Aorta (tissue), 5 donors: ENCODE measurements at places on chromosomes 5 and 9.

GRCh38 chr9:38259519-38260218, 132.8 kb upstream of the ALDH1B1 start:
- no peak for DNase-seq

DNA sequence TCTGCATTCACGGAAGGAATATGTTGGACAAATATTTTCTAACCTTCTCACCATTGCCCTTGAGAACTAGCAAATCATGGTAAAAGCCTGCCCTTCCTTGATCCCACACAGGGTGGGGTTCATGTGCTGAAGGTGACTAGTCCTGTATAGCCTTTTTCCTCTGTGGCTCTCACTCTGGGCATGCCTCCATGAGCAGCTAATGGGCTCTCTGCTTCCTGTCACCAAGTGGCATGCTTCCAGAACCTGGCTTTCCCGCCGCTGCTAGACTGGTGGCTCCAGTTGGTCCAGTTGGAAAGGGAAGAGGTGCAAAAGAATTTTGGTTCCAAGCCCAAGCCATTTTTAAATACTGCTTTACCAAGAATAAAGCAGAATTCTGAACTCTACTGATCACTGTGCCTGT, 35.5 kb downstream of the FBXO10 start:
- no peak for DNase-seq

DNA sequence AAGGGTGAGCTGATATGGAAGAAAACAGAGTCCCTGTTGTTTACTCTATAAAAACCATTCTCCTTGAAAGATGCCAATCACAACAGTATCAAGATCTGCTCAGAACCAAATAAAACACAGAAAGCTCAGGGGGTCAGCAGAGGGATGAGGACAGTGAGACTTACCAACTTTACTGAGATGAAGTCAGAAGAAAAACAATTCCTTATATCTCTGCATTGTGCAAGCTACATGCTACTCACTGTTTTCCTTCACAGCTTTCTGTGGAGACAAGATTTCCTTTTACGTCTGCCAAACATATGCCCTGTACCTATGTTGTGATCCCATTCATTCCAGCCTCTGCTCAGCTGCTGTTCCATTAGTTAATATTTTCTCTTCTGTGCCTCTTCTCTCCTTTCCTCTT, 185.6 kb downstream of the TSSK1B start:
- DNase-seq = no peak

DNA sequence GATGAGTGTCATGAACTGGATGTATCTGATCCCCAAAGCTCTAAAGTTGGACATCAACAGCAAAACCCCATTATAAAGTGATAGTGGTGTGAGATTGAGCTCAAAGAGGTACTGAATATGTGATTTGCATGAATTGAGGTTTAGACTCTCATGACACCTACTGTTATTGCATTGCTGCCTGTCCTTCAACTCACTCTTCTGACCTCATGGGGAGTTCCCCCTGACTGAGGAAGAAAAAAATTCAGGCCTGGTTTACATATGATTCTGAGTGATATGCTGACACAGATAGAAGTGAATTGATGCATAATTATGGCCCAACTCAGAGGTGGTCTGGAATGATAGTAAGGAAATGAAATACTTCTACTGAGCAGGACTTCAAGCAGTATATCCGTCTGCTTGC, 76.2 kb upstream of the CHD1 start:
- no peak for DNase-seq

DNA sequence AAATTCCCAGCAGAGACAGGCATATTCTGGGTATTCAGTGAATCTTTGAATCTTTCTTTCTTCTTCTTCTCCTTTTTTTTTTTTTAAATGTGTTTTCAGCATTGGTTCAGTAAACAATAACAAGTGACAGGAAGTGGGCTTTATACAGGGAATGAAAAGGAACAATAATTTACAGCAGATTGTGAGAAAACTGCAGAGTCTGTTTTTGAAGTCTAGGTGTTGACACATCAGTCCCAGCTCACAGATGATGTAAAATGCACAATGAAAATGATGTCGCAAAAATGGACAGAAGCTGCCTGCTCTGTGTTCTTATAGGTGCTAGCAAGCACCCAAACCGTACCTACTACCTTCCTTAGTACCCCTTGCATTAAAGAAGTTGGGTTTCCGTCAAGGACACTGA, 38.8 kb downstream of the TNC start:
- no peak for DNase-seq

GRCh38 chr5:151637676-151638075, 46.5 kb upstream of the FAT2 start:
- no peak for DNase-seq

- DNase-seq = no peak
Measured at GRCh38 chr9:126937444-126937843, 22.9 kb downstream of the RALGPS1 start.

GRCh38 chr5:146240951-146241350, 37.5 kb downstream of the RBM27 start:
- DNase-seq = no peak

GRCh38 chr9:95506678-95507463, 9.9 kb downstream of the PTCH1 start:
- DNase-seq = peak; percentile 82

GRCh38 chr5:6840136-6840793, 127.0 kb downstream of the TENT4A start:
- no peak for DNase-seq

DNA sequence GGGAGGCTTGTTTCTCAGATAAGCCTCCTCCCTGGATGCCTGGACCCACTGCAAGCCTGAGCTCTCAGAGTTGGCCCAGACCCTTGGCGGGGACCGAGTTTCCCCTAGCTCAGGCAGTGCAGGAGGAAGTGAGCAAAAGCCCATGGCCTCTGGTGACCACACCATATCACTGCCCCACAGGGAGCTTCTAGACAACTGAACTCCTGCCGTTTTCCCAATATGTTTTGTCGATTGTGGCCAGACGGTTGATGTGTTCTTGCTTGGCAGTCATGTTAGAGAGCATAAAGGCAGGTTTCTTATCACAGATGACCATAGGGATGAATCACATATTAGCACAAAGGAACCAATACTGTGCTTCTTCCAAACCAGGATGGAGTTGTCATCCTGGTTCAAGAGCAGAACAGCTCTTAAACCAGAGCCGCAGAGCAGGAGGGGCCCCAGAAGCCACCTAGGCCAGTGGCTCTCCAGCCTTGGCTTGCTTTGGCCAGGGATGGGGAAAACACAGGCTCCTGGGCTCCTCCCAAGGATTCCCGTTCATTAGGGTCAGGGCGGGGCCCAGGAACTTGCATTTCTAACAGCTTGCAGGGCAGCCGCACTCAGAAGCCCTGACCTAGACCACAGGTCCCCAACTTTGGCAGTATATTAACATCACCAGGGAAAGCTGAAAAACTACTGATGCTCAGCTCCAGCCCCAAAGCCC, 113.1 kb upstream of the TBC1D2 start:
- no peak for DNase-seq

- DNase-seq = no peak
Measured at GRCh38 chr5:132998556-132998955, 27.8 kb downstream of the ZCCHC10 start.

GRCh38 chr5:164597293-164597900, 1092.0 kb downstream of the MAT2B start:
- no peak for DNase-seq

DNA sequence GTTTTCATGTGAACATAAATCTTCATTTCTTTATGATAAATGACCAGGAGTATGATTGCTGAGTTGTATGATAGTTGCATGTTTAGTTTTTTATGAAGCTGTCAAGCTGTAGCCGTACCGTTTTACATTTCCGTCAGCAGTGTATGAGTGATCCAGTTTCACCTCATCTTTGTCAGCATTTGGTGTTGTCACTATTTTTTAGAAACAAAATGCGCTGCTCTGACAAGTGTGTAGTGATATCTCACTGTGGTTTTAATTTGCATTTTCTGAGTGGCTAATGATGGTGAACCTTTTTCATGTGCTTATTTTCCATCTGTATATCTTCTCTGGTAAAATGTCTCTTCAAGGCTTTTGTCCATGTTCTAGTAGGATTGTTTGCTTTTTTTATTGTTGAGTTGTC, 6.7 kb upstream of the SPATA31D1 start:
- no peak for DNase-seq

GRCh38 chr9:122879443-122879842, 25.7 kb downstream of the RC3H2 start:
- DNase-seq = no peak

GRCh38 chr9:97419309-97419867, 7.5 kb downstream of the TDRD7 start:
- DNase-seq = no peak

DNA sequence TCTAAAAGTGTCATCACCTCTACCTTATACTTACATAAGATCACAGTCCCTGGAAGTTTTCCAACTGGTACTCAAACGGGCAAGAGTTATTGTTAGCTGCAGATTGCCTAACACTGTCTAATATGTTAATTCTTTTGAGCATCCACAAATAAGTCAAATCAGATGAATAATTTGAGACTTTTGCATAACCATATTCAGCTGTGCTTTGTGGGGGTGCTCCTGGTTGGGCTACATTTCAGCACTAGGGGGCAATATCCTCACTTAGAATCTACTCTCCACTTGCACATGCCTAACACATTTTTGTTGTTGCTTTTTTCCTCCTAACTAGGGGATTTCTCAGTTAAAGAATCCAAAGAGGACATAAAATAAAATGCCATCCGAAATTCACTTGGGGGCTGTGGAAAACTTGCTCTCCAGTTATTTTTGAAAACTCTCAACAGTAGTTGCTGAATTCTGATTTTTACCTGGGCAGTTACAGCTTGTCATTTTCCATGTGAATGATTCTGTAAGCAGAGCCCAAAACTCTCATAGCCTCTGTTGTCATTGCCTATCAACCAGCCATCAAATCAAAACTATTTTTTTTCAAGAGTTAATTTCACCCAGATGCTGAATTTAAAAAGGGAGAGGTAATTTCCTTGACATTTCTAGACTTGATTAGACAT, 71.5 kb downstream of the TRIM36 start:
- DNase-seq = no peak

- DNase-seq = peak; percentile 48
Measured at GRCh38 chr5:88836195-88836838, 46.7 kb downstream of the MEF2C start.

- DNase-seq = no peak
Measured at GRCh38 chr9:93944011-93944410, 11.1 kb downstream of the BARX1 start.
